Activated naive CD4-positive, alpha-beta T cell treated with anti-CD3 and anti-CD28 coated beads, Interleukin-2, amount 10 ng/mL, durations not matched to agents 7 days and 5 days (primary cell): ENCODE measurements at places on chromosomes 6 and 20.
A peak's percentile ranks its signal among the peaks of the same experiment; 100 is the strongest.

GRCh38 chr20:41116282-41116956, 20.9 kb upstream of the PLCG1 start:
- DNase-seq, result no peak

DNA sequence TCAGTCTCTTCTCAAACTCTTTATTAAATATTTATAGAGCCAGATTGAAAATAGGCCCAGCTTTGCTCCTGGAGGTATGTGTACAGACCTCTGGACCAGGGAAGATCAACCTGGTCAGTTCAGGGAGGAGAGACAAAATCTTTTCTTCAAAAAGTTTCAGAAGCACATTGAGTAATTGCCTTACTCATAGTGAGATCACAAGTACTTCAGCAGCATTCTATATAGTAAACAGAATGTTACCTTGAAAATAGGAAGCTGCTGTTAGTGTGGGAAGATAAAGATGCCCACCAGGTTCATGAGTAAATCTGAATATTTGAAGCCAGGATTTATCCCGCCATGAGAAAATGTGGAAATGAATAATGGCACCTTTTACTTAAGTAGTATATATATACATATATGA, 665.9 kb upstream of the CITED2 start:
- no peak for DNase-seq

- DNase-seq, result no peak
These were observed 88.8 kb downstream of the ATRN start for GRCh38 chr20:3559637-3560036.

DNA sequence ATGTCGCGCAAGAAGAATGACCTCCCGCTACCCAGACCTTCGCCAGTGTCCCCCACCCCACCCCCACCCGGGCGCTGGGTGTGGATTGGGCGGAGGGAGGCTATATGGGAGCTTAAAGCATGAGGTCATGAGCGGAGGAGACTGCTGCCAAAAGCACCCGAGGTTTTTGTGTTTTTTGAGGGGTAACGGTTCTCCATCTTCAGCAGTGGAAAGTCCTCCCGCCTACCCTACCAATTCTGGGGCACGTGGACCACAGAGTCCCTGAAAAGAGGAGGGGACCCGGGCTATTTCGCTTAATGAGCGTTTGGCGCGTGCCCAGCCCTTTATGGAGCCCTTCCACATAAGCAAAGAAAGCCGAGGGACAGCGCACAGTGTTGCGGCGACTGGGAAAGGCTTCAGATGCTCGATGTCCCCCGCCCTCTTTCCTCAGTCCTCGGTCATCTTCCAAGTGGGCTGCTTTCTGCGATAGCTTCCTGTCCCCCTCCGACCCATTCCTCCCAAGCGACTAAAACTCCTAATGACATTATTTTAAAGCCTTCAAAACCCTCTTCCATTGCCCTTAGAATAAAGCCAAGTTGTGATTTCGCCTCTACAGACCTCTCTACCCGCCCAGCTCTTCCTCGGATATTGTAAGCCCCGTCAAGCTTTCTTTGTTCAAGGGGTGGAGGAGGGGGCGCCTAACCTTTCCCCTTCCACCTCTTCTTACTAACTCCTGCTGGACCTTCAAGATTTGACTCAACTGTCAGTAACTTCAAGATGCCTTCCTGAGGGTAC, 2.1 kb upstream of the TRERF1 start:
- DNase-seq, result peak; percentile 31
